ENCODE measurements at places on chromosomes 13 and 19.

DNA sequence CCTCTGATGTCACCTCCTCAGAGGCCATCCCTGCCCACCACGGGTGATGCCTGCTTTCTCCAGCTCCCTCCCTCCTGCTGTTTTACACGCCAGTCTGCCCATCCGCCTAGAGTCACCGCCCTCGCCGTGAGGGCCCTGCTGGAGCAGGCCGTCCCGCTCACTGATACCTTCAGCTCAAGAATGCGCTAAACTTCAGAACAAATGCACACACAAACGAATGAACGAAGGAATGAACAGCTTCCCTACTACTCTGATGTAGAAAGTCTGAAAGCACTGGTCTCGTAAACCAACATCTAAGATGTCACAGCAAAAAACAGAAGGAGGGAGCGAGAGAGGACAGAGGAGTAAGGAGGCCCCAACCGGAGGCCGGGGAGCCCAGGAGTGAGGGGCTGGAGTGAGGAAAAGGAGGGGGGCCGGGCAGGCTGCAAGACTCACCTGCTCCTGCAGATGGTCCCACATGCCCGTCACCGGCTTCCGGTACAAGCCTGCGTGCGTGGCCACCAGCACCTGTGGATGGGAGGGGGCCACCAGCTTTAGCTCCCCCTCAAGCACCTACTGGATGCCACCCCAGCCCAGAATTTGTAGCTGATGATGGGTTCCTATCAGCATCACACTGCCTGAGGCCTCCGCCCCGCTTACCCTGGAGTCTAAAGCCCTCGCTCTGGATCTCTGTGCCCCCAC is 4.0 kb downstream of the PNKP start:
- no peak for DNase-seq

GRCh38 chr19:28874742-28875141 is 338.2 kb downstream of the UQCRFS1 start:
- no peak for DNase-seq

DNA sequence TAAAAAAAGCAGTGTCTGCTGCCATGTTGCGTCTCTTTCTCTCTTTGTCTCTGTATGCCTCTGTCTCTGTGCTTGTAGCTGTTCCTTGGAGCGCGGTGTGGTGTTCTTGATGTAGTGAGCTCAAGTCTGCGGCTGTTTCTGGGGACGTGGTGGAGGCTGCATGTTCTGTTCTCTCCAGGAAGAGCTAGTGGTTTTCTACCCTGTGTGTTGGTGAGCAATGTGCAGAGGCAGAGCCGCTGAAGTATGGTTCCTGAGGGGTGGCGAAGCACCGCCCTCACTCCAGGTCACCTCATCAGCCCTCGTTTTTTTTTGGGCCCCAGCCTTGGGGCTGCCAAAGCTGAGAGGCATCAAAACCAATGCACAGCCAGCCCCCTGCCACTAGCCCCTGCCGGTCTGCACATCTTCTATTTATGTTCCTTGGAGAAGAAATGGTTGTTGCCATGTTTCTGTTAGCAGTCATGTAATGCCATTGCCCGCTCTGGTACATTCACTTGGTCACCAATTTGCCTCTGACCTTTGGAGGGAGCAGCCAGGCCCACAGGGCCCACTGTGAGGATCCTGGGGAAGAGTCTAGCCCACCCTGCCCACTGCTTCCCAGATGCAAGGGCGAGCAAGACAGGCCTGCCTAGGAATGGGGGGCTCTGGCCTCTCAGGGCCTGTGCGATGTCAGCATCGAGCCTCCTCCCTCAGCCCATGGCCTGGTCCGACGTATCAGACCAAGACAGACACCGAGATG is 7.2 kb downstream of the HNRNPL start:
- DNase-seq, result peak; percentile 73

- no peak for DNase-seq
These were observed at the start of gene PNMA8A for GRCh38 chr19:46471116-46471733. TSS of gene PNMA8A (minus strand) at chr19:46471563. CDS start at chr19:46471035, 528 bp downstream.

- DNase-seq, result no peak
These were observed 40.2 kb downstream of the TSSK6 start for GRCh38 chr19:19475015-19475765.

GRCh38 chr13:26867451-26868091 is 107.0 kb upstream of the GPR12 start:
- DNase-seq, result peak; percentile 28

GRCh38 chr19:38289955-38290354 is 14.1 kb upstream of the C19orf33 start:
- DNase-seq, result no peak

DNA sequence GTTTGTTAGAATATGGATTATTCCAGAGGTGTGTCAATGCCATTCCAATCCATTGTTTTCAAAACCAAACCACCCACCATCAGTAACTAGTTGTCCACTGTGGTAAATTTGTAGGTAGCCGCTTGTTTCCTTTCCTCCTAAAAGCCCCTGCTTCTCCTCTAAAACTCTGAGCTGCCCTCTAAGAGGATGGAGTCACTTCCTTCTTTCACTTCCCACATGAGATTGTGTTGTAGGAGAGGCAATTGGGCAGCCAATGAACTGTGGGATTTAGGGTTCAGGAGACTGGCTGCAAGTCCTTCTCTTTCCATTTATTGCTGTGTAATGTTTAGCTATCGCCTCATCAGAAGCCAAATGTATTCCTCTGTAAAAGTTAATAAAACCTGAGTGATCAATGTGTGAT is 49.9 kb upstream of the RFXAP start:
- DNase-seq, result no peak

- no peak for DNase-seq
These were observed 36.8 kb upstream of the ATP11A start for GRCh38 chr13:112653071-112653470.

DNA sequence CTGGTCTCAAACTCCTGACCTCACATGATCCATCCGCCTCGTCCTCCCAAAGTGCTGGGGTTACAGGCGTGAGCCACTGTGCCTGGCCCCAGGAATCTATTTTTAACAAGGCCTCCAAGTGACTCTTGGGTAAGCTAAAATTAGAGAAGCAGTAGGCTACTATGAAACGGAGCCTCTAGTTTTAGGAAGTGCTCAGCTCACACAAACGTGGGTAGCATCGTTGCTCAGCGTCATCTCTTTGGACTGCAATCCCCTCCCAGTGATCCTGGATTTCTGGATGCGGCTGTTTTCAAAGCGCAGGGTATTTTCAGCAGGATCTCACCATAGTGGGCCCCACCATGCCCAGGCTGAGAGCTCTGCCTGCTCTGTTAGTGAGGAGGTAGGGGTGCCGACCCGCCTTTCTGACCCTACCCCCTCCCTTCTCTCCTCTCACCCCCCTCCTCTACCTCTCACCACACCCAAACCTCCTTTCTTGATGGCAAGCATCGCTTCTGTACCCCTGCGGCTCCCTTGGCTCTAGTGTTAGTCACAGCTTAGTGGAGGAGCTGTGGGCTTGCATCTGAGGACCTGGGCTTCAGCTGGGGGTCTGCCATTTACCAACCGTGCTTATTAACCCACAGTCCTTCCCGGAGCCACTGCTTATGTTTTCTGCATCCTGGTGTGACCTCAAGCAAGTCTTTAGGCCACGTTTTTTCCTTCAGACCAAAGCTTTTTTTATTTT is 34.2 kb downstream of the GJA3 start:
- DNase-seq, result no peak

DNA sequence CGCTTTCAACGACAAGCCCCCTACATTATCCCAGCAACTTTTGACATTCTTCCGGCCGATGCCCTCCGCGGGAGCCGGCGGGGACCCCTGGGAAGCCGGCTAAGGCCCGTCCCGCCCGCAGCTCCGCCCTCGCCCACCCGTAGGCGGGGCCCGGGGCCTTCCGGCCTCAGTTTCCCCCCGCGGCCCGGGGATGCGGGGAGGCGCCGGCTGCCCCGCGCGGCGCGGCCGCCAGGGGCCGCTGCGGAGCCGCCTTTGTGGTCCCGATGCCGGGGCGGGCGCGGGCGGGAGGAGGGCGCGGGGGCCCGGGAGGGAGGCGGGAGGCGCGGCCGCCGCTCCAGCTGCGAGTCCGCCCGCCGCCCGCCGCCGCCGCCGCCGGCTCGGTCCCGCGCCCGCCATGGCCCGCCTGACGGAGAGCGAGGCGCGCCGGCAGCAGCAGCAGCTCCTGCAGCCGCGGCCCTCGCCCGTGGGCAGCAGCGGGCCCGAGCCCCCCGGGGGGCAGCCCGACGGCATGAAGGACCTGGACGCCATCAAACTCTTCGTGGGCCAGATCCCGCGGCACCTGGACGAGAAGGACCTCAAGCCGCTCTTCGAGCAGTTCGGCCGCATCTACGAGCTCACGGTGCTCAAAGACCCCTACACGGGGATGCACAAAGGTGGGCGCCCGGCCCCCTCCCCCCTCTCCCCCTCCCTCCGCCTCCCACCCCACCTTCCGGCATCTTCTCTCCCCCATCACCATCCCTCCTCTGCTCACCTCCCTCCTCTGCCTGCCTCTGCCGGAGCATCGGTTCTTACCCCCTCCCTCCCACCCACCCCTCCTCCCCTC is at the start of gene CELF5:
CELF5 (plus strand) TSS at position 316 of the 823 bp plus-strand sequence; CDS start at position 395, 79 bp downstream.
- DNase-seq, result peak; percentile 68

DNA sequence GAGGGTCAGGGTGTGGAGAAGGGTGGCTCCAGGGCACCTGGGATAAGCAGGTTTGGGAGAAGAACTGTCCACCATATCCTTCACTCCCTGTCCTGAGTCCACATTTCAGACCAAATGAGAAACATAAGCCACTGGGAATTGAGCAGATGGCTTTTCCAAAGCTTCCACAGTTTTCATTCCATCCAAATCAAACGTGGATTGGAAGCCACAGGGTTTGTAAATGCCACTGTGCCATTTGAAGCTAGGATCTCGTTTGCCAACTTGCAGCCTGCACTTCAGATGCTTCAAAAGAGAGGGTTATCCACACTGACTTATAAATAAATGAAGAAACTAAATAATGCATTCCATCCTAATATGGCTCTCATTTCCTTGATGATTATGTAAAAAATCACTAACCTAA is 81.5 kb downstream of the UQCRFS1 start:
- no peak for DNase-seq

DNA sequence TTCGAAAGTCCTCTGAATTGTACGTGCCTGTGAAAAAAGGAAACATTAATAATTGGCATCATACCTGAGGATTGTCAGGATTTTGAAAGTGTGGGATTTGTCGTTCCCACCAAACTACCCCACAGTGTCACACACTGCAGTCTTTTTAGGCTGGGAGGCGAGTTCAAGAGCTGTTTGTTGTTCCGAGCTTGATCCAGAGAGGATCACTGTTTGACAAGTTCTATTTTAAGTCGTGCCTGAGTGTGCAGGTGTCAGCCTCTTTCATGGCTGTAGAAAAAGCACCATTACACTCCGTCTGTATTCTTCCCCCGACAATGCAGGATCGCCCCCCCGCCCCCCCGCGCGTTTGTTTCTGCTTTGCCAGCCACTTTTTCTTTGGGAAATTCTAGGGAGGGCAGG is 635 bp upstream of the NBEA start:
- no peak for DNase-seq

DNA sequence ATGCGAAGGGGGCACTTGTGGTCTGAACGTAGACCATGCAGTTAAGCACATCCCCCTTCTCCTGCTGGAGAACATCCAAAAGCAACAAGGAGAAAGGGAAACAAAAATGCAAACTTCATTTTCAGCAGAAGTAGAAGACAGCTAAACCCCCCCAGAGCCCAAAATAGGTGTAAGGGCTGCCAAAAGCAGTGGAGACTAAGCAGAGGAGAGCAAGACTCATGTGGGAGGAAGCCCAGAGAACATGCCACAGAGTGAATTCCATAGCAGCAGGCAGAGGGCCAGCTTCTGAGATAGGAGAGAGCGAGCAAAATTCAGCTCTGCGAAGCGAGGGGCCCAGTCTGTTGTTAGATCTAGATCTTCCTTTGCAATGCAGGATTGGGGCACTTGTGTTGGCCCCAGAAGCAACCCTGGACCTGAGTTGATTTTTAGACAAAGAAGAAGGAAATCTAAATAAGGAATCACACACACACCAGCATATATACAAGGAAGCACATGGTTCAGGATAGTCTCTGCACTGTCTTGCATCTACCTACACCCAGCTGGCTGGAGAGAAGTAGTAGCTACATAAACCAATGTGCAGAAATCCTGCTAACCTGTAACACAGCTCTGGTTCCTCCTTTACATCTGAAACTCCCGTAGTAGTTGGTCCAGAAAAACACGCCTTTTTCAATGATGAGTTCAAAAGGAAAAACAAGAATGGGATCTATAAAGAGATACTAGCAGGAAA is 199.6 kb downstream of the SPRY2 start:
- no peak for DNase-seq

- DNase-seq, result no peak
These were observed 48.7 kb downstream of the ZIC5 start for GRCh38 chr13:99922631-99923404.

DNA sequence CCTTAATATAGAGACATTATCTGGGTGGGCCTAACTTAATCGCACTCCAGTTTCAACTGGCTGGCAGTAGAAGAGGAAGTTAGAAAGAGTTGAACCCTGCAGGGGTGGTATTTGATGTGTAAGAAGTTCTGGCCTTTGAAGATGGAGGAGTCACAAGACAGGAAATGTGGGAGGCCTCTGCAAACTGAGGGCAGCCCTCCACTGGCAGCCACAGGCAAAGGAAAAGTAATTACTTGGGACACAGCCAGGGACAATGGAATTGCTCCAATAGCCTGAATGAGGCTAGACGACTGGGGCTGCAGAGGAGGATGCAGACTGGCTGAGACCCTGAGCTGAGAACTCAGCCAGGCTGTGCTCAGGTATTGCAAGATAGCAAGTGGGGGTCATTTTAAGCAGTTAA is 703.3 kb upstream of the ARGLU1 start:
- no peak for DNase-seq

DNA sequence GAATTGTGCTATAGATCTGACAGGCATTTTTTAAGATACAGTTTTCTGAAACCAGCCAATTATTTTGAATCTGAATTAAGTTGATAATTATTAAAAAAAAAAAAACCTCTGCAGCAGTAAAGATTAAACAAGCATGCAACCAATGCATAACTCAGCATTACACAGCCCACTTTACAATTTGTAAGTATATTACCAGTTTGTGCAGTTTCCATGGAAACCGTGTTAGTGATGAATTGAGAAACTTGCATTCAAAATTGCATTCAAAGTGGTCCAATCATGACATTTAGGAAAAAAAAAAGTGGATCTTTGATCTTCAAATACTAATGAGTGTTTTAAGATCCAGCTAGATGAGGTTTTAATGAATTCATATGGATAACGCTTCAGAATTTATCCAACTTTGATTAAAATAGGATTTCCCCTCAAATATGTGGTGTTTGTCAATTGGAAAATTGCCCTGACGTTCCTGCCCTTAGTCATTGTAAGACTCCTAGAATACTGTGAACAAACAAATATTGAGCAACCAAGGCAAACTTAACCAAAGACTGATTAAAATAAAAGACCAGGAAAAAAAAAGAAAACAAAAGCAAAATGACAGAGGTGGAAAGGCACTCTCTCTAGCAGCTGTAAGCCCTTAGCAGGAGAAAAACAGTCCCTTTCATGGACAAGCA is 314.8 kb upstream of the MAB21L1 start:
- DNase-seq, result no peak

GRCh38 chr13:76894401-76895110 is 8.4 kb upstream of the KCTD12 start:
- DNase-seq, result no peak

- DNase-seq, result no peak
These were observed 1131.1 kb downstream of the PCDH9 start for GRCh38 chr13:66098931-66099628.

DNA sequence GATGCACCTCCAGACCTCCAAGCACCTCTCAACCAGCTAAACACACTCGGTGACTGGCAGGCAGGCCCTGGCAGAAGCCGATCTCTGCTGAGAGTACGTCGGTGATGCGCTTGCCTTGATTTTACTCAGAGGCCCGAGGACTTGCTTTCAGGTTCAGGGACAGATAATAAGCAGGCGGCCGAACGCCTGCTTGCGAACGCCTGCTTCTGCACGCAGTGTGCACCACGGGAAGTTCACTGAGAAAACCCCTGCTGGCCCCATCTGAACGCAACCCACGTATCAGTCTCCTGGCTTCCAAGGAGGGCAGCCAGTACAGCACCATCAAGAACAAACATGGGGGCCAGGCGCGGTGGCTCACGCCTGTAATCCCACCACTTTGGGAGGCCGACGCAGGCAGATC is 108.0 kb downstream of the STK24 start:
- no peak for DNase-seq
